ENCODE measurements at places on chromosomes 12 and 14.

DNA sequence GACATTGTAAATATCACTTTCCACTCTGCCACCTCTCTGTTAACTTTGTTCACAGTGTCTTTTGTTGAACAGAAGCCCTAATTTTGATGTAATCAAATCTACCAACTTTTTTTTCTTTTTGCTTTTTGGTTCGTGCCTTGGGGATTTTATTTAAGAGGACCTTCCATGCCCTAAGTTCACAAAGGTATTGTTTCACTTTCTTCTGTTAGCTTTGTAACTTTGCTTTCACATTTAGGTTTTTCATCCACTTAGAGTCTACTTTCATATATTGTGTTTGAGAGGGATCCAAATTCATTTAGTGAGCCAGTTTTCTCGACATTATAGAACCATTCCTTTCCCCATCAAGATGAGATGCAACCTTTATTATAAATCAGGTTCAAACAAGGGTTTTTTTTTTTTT lies 275.7 kb upstream of the CRY1 start:
- no peak for DNase-seq

GRCh38 chr12:24854908-24855307 lies 94.0 kb downstream of the BCAT1 start:
- no peak for DNase-seq

DNA sequence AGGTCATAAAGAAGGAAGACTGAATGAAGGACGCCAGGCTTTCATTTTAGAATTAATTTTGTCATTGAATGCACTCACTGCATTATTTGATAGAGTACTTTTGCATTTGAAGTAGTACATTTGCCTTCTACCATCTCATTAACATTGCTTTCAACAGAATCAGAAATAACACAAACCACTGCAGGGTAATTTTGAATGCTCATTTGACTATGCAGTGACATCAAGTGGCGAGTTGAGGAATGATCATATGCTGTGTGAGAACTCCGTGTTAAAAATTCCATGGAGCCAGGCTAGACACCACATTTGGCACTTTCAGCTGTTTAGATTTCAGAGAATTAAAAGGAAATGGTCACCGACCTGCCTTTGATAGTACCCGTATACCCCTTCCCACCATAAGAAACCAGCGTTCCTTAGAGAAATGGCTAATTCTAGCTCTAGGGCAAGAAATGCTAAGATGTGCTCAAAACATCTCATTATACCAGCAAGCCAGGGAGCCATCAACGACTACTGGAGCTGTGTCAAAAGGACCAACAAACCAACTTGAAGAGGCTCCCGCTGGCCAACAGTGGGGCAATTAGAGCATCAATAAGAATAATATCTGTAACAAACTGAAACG lies 16.5 kb downstream of the HEBP1 start:
- DNase-seq: peak; percentile 30

DNA sequence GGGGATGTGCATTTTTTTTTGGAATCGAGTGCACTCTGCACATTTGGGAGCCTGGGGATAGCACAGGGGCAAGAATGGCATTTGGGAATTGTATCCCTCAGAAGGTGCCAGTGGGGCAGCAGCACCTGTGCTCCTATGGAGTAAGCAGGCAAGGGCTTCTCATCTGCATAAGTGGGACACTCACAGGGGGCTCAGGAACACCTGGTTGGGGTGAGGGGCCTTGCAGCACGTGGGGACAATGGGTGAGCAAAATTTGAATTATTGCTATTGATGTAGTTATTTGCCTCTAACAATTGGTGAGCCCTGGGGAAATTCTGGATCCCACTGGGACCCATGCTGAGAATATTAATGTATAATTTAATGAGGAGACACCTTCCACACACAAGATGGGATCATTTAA lies 274.2 kb downstream of the TTC6 start:
- DNase-seq: no peak

DNA sequence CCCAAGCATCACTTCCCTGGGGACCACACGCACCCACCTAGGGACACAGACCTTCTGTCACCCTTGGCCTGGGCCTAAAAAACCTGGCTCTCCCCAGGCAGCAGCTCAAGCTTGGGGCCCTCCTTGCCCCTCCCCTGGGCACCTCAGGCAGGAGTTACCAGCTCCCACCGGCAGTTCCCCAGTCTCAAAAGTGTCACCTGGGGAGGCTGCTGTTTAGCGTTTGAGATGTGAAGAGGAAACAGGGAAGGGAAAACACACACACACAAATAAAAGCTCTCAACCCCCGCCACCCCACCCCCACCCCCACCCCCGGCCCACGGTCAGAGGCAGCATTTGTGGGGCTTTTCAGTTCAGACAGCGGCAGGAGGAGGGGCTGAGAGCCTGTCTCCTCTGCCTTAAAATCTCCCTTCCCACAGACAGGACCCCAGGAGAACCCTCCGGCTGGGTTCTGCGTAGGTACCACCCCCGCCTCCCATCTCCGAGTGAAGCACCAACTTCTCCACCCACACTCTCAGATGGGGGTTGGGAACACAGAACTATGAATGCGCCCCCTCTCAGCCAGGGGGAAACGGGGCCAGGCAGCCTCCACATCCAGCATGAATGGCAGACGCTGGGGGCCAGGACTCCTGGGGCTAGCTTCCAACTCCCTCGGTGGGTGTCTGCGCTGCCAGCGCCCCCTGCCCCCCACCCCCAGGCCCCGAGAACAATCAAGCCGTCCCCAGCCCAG lies 3.0 kb downstream of the NCOR2 start:
- no peak for DNase-seq

GRCh38 chr12:127582074-127582473 lies 684.9 kb upstream of the TMEM132C start:
- no peak for DNase-seq

- peak; percentile 63 for DNase-seq
Observed at GRCh38 chr12:8018666-8019581, 13.6 kb upstream of the FOXJ2 start.

DNA sequence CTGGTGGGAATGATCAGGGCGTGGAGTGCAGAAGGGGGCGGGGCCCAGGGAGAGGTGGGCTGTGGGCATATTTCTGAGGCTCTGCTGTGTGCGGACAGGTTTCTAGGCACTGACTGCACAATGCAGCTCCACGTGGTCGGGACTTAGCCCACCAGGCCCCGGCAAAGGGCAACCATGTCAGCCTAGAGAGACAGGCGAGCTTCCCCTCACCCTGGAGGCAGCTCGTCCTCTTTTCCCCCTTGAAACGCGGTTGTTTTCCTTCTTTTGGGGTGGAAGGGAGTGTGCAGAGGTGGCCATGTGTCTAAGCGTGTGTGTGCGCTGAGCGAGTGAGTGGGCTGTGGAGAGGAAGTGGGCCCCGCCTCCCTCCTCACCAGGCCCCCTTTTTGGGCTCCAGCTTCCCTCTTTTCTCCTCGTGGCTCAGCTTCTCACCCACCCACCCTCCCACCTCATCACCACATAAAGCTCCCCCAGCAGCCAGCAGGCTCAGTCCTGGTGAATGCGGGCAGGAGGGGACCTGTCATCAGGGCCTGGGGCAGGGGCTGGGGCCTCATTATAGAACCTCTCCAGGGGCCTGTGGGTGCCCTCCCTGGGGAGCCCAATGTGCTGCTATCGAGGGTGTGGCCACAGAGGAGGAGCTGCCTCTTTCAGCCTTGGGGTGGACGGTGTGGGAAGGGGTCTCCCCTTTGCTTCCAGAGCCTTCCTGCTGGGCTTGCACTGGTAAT lies 22.0 kb downstream of the LRTM2 start:
- DNase-seq: no peak

- DNase-seq: no peak
Observed at GRCh38 chr14:106026026-106026425, 499.6 kb downstream of the TMEM121 start.

- peak; percentile 70 for DNase-seq
Observed at GRCh38 chr12:90953956-90954421, 987 bp downstream of the CCER1 start.

DNA sequence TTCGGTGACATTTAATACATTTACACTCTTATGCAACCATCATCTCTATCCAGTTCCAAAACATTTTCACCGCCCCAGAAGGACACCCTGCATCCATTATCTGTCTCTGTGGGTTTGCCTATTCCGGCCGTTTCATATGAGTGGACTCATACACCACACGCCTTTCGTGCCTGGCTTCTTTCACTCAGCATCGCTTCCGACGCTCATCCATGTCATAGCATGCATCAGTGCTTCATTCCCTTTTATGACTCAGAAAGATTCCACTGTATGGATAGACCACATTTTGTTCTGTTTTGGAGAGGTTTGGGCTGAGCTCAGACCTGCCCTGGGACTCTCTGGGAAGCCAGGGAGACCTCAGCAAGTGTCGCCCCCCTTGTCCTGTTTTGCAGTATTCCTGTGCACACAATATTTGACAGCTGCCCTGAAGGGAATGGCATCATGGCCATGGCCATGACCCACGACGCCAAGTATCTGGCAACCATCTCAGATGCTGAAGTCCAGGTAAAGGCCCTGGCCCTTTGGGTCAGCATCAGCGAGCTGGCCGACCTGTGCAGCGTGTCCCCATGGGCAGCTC lies 23.8 kb downstream of the CFAP251 start:
- no peak for DNase-seq
